ENCODE measurements at places on chromosomes 6 and 20. TPM values are rescaled to one million over a fixed set of nuclear protein-coding genes. Genes with fewer than 3 reads are reported as not detected.

DNA sequence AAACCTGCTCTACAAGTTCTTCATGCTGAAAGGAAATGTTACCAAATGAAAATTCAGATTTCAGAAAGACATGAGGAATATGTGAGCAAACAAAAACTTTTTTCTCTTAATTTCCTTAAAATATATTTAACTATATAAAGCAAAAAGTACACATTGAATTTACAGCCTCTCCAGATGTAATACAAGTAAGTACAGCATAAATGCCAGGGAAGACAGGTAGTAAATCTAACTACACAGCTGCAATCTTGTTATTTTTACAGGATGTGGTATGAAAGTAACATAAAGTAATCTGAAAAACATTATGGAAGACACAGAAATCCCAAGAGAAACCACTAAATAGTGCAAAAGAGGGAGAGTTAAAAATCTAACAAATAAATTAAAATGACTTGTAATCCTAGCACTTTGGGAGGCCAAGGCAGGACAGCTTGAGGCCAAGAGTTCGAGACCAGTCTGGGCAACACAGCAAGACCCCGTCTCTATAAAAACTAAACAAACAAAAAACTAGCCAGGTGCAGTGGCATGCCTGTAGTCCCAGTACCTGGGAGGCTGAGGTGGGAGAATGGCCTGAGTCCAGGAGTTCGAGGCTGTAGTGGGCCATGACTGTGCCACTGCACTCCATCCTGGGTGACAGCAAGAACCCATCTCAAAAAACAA lies 50.7 kb downstream of the FAM8A1 start:
- H3K27me3 ChIP-seq = no peaks in the 10 kb centered on the region
- no peak overlapping the region for H3K4me3 ChIP-seq
- no peak for DNase-seq
- H3K4me1 ChIP-seq = no peaks in the 10 kb centered on the region

DNA sequence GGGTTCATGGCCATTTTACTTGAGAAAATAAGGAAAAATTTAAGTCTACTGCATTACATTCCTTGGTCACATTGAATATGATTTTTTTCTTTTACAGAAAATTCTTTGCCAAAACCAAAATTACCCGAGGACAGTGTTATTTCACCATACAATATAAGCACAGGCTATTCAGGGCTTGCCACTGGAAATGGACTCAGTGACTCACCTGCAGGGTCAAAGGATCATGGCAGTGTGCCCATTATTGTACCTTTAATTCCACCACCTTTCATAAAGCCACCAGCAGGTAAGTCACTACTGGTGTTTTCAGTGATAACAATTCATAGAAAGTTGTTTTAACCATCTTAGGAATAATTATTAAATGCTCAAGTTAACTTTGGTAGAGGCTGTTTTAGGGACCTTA lies 16.2 kb downstream of the SOBP start:
- no peak overlapping the region for H3K4me3 ChIP-seq
- H3K27ac ChIP-seq = no peak overlapping the region
- H3K27me3 ChIP-seq = no peaks in the 10 kb centered on the region
- H3K36me3 ChIP-seq = no peaks in the 10 kb centered on the region
- DNase-seq = no peak
- no peaks in the 10 kb centered on the region for H3K4me1 ChIP-seq

DNA sequence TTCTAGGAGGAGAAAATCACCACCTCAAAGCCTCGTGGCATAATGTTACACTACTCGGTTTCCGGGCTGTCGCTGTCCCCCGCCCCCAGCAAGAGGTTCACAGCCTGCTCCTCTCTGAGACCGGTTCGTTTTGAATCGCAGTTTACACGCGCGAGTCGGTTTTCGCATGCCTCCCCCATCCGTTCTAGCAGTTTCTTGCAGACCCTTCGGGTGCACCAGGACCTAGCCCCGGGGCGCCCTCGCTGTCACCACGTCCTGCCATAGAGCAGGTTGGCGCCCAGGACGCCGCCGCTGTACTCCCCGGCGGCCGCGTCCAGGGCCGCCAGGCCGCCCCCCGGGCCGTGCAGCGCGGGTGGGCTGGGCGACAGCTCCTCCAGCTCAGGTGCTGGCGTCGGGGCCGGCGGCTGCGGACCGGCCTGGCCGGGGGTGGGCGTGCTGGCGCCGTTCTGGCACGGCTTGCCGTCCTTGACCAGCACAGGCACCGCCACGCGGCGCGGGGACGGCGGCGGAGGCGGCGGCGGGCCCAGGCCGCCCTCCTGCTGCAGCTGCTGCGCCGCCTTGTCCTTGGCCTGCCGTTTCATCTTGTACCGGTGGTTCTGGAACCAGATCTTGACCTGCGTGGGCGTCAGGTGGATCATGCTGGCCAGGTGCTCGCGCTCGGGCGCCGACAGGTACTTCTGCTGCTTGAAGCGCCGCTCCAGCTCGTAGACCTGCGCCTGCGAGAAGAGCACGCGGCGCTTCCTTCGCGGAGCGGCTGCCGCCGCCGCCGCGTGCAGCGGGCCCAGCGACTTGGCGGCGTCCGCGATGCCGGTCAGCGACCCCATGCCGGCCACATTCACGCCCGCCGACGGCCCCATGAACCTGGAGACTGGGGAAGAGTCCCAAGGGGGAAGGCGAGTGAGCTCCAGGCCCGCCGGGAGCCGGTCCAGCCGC lies 1.4 kb downstream of the NKX2-4 start:
- H3K36me3 ChIP-seq = no peaks in the 10 kb centered on the region
- no peaks in the 10 kb centered on the region for H3K4me1 ChIP-seq
- DNase-seq = no peak
- H3K27ac ChIP-seq = no peak overlapping the region
- peak overlapping the region; percentile 31 for H3K4me3 ChIP-seq
- peaks cover 67% of the 10 kb centered on the region for H3K27me3 ChIP-seq

- peaks cover 5% of the 10 kb centered on the region for H3K4me1 ChIP-seq
- no peaks in the 10 kb centered on the region for H3K36me3 ChIP-seq
- H3K27me3 ChIP-seq = no peaks in the 10 kb centered on the region
- H3K4me3 ChIP-seq = no peak overlapping the region
Observed at GRCh38 chr6:169075211-169075914, 178.3 kb downstream of the THBS2 start.

Gene SEMG1
- total RNA-seq = not detected

Gene OOEP
- not detected for total RNA-seq

Gene OGFR
- 17.3 TPM for total RNA-seq

Gene MMUT
- total RNA-seq = 11.9 TPM
